Activated CD4-positive, alpha-beta T cell treated with anti-CD3 and anti-CD28 coated beads, Interleukin-2, amount 10 ng/mL, durations not matched to agents 24 days and 14 days (primary cell): ENCODE measurements at places on chromosomes 5 and 9. TPM values are rescaled to one million over a fixed set of nuclear protein-coding genes. Genes with fewer than 3 reads are reported as not detected.
A peak's percentile ranks its signal among the peaks of the same experiment; 100 is the strongest.

- DNase-seq: no peak
These were observed 860.6 kb upstream of the SEMA6A start for GRCh38 chr5:117435203-117435602.

DNA sequence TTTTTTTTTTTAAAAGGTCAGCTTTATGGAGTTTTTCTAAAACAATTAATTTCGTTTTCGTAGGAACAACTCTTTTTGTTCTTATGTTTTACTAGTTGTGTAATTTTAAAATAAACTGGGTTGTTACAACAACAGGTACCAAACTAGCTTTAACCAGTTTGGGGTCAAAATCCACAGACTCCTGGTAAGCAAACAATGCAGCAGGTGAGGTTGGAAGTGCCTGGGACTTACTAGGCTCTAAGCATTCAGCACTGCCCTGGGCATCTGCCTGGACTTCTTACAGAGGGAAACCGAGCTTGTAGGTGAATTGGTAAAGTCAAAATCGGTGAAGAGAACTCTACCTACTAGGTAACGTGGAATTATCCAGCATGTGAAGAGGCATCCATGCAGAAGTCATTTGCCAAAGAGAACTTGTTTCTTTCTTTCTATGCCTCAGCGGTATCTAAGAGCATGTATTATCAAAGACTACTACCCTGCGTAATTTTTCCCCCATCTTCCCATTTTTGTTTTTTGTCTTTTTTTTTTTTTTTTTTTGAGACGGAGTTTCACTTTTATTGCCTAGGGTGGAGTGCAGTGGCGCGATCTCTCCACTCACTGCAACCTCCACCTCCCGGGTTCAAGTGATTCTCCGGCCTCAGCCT lies 145.4 kb downstream of the KCTD16 start:
- no peak for DNase-seq

The LHX2 gene
- total RNA-seq: not detected in 2 replicates

The POU5F2 gene
- total RNA-seq: 1.1 TPM in 2 replicates

The PAM gene
- total RNA-seq: 72.2 and 73.3 TPM in 2 replicates

GRCh38 chr5:72126796-72127195 lies 19.5 kb downstream of the MAP1B start:
- no peak for DNase-seq

GRCh38 chr5:157485340-157485739 lies 25.3 kb downstream of the NIPAL4 start:
- no peak for DNase-seq

The ELOVL7 gene
- total RNA-seq: 0.56 and 1.1 TPM in 2 replicates

The CDC25C gene
- 6.7 and 7.9 TPM in 2 replicates for total RNA-seq

The DIPK1B gene
- total RNA-seq: 1.1 and 1.5 TPM in 2 replicates

DNA sequence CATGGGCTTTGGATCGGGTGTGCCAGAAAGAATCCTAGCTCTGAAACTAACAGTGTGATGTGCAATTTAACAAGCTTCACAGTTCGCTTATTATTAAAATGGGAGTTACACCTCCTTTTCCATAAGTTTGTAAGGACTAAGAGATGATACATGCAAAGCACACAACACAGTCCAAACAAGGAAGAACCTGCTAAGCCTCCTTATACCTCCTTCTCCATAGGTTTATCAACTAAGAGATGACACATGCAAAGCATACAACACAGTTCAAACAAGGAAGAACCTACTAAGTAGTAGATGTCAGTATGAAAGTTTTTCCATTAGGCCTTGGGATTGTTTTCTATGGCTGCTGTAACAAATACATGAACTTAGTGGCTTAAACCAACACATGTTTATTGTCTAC lies 215.9 kb downstream of the DCP2 start:
- DNase-seq: no peak

- no peak for DNase-seq
These were observed 46.7 kb upstream of the TMC1 start for GRCh38 chr9:72474676-72475075.

- DNase-seq: no peak
These were observed 113.4 kb downstream of the MRPL36 start for GRCh38 chr5:1686016-1686802.

The EPB41L4B gene
- total RNA-seq: 1.2 and 1.5 TPM in 2 replicates

The FGFR4 gene
- 1.6 and 2.4 TPM in 2 replicates for total RNA-seq

The ORM2 gene
- total RNA-seq: not detected in 2 replicates

- no peak for DNase-seq
These were observed 32.2 kb upstream of the BRD3 start for GRCh38 chr9:134100040-134100439.

GRCh38 chr5:143168921-143169810 lies 234.3 kb downstream of the NR3C1 start:
- DNase-seq: no peak

DNA sequence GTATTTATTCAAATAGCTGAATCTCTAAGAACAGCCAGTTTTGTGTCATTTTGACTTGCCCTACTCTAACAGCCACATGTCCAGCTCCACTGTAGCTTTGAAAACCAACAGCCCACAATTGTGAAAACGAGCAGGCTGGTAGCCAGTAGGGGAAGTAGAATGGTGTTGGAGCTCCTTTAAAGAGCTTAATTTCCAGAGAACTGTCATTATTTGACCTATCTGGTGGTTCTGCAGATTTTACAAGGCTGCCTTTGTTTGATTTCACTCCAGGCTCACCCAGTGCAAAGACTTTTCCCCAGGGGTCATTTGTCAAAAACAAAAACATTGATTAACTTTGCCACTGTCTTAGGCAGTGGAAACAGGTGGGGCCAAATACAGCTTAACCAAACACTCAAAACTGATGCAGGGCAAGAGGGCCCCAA lies 3.2 kb upstream of the PJA2 start:
- DNase-seq: no peak

DNA sequence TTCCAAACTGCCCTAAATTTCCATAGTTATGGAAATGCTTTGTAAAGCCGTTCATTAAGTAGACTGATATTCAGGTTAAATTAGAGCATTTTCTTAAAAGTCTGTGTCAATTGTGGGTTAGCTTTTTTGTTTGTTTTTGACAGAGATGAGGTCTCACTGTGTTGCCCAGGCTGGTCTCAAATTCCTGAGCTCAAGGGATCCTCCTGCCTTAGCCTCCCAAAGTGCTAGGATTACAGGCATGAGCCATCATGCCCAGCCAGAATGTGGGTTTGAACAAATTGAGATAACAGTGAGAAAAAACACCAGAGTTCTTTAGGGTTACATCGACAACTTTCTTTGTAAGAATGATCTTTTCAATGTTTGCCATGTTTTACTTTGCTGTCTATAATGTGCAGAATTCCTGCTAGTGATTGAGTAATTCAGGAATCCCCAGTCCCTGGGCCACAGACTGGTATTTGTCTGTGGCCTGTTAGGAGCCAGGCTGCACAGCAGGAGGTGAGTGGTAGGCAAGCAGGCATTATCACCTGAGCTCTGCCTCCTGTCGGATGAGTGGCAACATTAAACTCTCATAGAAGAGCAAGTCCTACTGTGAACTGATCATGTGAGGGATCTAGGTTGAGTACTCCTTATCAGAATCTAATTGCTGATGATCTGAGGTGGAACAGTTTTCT lies 80.5 kb downstream of the RAI14 start:
- DNase-seq: no peak

The NTNG2 gene
- total RNA-seq: 1.6 and 1.7 TPM in 2 replicates

DNA sequence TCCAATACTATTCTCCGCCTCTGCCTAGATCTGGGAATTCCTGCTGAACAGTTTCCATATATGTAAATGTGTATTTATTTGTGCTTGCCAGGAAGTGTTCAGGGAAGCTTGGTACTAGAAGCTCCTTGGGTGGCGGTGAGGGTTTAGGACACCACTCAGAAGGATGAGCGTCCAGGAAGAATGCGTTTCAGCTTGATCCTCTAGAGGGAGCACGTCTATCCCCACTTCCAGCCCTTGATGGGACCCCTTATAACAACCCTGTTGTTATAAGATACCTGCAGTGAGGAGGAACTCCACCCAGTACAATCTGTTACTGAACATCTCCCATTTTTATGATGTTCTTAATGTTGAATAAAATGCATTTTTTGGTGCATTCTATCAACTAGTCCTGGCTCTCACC lies 88.9 kb downstream of the CYFIP2 start:
- DNase-seq: no peak

DNA sequence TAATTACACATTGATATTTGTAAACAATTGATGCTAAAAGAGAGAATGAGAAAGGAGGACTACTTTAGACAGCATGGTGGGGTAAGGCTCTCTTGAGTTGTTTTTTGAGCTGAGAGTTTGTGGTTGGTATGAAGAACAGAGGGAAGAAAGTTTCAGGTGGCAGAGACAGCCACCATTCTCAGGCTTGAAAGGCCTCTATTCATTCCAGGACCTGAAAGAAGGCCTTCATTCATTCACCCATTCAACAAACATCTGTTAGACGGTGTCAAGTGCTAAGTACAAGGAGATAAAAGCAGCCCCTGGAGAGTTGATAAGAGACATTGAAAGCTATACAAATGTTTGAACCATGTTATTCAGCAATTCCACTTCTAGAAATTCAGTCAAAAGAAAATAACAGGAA lies 21.7 kb upstream of the ADAM19 start:
- no peak for DNase-seq

DNA sequence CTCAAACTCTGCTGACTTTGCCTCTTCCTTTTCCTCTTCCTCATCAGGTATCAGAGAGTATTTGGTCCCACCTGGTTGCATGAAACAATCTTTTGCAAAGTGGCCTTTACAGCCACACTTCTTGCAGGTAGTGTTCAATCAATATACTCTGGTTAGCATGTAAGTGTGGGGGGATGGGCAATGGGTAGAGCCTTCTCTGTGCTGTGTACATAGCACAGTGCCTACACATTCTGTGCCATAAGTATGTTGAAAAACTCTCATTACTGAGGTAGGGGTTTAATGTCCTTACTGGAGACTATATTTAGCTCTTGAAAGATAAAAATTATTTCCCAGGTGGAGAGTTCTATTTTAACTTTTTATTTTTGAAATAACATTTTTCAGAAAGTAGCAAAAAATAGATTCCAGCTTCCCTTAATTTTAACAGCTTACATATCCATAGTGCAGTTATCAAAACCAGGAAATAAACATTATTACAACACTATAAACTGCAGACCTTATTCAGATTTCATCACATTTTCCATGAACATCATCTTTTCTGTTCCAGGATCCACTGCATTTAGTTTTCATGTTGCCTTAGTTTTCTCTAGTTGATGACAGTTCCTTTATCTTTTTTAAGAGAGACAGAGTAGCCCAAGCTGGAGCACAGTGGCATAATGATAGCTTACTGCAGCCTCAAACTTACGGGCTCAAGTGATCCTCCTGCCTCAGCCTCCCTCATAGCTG lies 15.1 kb downstream of the TTC1 start:
- no peak for DNase-seq

DNA sequence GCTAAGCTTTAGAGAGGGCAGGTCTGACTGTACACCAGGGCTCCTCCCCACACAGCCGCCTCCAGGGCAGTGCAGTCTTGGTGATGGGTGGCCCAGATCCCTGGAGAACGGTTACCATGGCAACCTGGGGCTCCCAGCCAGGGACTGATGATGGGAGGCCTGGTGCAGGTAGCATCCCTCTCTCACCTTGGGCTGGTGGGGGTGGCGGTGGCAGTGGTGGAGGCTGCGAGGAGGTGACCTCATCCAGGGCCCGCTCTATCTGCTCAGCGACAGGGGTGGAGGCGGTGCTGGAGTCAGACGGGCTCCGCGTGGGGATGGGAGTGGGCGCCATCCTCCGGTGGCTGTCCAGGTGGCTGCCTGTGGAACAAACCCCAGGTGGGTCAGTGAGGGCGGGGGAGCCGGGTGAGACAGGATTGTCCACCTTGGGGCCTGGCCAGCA lies 12.3 kb downstream of the PRR7 start:
- DNase-seq: no peak

GRCh38 chr9:89252651-89253267 lies 58.2 kb upstream of the CKS2 start:
- DNase-seq: peak; percentile 34

The LVRN gene
- total RNA-seq: not detected in 2 replicates

The ENTPD2 gene
- total RNA-seq: 0.21 TPM in 1 of 2 replicates, not detected in the other

GRCh38 chr9:120650352-120650751 lies 63.9 kb downstream of the MEGF9 start:
- DNase-seq: no peak

The CCL27 gene
- 0.52 and 0.70 TPM in 2 replicates for total RNA-seq

DNA sequence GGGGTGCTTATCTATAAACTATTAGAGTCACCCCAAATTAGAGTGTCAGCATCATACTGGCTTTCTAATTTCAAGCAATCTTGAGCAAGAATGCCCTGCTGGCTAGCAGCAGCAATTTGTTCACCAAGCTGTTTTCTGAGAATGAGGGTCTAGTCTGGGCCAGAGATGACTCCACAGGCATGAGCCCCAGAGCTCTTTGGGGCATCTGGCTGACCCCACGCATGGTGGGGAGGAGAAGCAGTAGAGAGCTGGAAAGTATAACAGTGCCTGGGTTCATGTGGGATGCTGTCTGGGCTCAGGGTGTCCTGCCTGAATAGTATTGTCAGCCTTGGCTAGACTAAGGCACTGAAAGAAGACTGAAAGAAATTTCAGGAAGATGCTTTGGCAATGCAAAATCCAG lies 64.9 kb downstream of the C6 start:
- DNase-seq: no peak

The PLAC8L1 gene
- total RNA-seq: 0.57 and 1.2 TPM in 2 replicates

The PCDHGC4 gene
- total RNA-seq: not detected in 2 replicates

GRCh38 chr9:134132208-134132870 lies 3.5 kb upstream of the WDR5 start:
- no peak for DNase-seq

The TAF11L10 gene
- total RNA-seq: not detected in 2 replicates

DNA sequence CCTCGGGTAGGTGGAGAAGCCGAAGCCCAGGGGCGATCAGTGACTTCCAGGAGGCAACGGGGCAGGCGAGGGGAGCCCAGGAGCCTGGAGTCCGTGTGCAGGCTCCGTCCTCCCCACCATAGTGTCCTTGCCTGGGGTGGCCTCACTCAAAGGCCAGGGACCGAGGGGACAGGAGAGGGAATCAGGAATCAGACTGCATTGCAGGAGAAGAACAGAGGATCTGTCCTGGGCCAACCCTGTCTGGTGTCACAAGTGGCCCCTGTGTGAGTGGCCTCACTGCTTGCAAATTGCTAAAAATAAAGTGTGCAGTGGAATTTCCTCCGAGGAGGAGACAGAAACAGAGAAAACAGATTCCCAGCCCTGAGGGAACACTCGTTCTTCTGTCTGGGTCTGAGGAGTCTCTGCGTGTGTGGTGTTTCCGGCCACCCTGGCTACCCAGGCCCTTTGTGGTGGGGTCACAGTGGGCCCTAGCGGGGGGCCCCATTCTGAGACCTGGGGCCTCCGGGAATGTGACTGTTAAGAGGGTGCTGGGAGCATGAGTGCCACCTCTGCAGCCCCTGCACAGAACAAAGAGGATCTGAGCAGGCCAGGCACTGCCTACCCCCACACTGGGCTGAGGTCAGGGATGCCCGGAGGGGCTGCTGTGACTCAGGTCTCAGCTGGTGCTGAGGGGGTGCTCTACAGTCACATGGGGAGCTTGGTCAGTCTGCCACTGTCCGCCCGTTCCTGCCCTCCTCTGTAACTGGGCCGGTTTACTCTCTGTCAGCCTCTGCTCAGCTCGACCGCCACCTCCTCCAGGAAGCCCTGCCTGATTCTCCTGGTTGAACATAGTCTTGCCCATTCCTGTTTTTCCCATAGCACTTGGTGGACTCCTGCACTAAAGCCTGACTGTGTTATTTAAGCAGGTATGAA lies 7.4 kb downstream of the TRAF1 start:
- no peak for DNase-seq
